ENCODE measurements at places on chromosomes 3 and 15. TPM values are rescaled to one million over a fixed set of nuclear protein-coding genes. Genes with fewer than 3 reads are reported as not detected.

DNA sequence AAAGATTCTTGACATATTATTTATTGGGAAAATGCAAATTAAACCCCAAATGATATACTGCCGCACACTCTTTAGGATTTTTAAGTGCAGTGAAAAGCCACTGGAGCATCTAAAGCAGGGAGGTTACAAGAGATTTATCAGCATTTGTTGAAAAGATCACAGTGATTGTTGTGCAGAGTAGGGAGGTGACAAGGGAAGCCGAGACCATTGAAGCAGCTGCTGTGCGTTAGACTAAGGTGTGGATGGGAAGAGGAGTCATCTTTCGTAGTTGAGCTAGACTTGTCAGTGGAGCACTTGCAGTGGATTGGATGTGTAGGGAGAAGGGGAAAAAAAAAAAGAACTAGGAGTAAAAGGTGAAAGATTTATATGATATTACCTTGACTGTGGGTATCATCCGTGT, 854.6 kb downstream of the NTRK3 start:
- DNase-seq, result no peak

UBP1 gene
- 83.3 TPM for total RNA-seq

GP5 gene
- total RNA-seq, result 0.23 TPM

DPPA2 gene
- total RNA-seq, result 0.64 TPM

DNA sequence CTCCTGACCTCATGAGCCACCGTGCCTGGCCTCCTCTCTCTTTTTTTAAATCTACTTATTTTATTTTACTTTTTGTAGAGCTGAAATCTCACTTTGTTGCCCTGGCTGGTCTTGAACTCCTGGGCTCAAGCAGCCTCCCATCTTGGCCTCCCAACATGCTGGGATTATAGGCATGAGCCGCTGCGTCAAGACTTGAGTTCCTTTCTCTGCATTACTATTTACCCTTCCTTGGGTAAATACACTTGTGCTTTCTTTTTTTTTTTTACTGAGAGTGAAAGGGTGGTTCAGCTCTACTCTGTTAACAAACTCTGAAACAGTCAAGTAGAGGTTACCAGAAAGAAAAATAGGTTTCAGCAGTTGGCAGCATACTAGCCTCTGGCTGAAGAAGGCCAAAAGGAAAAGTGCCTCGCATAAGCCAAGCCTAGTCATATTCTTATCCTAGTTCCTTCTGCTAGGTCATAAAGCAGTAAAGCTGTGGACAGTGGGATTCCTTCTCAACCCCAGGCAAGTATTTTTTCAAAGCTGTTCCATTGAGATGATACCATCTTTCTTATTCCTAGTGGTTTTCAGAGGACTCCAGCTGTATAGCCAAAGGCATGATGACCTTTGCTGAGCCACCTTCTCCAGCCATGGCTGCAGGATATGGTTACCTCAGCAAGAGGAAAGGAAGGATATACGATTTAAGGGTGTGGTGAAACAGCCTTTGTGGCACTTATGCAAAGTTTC, 135.1 kb downstream of the RBPMS2 start:
- no peak for DNase-seq

GRCh38 chr15:61807281-61807929, 252.8 kb downstream of the VPS13C start:
- no peak for DNase-seq

PIK3CA gene
- total RNA-seq, result 26.7 TPM

DNA sequence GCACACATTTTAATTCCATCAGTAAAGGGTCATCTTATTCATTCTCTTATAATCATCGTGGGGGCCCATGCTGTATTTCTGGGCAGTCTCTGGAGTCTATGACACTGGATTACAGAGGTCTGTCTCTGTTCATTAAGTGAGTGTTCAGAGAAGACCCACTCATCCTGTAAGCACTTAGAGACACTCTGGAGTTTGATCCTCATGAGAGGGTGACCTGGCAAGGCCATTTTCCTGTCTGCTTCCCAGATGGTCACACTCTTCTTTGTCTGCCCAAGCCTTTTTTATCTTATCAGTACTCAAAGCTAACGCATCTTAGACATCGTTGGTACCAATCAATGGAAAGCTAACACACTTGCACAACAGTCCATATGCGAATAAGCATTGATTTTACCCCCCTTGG, 333.1 kb downstream of the RORA start:
- no peak for DNase-seq

ERICH6 gene
- total RNA-seq, result 0.31 TPM

GRCh38 chr3:165682734-165683133, 154.5 kb downstream of the BCHE start:
- no peak for DNase-seq

- DNase-seq, result no peak
Measured at GRCh38 chr3:76501315-76501714, 538.6 kb upstream of the ROBO2 start.

GRCh38 chr3:46406443-46406787, 451 bp downstream of the CCR5AS start:
- DNase-seq, result no peak

DNA sequence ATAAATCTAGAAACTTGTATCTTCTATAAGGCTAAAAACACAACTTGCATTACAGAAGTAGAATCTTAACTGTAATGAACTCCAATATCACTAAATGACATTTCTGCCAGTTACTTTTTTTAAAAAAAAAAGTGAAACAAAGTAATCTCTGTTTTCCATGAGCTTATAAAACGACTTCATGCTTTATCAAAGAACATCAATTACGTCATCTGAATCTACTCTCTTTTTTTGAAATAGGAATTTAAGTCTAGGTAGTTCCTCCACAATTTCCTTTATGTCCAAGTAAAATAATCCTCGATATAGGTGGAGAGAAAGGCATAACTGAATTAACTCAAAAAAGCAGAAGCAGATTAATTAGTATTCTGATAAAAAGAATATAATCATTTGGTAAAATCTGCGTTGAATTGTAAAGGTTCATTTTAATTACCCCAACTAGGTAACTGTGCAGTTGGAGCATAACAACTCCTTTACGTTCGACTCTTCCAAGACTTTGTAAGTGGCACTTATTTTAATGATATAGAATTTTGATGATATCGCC, 1.4 kb downstream of the UACA start:
- no peak for DNase-seq

RGMA gene
- 5.7 TPM for total RNA-seq

- DNase-seq, result no peak
Measured at GRCh38 chr3:6180171-6180570, 680.7 kb upstream of the GRM7 start.

GRCh38 chr15:100818927-100819326, 60.7 kb upstream of the ALDH1A3 start:
- no peak for DNase-seq

DUOX2 gene
- 1.2 TPM for total RNA-seq

PFN2 gene
- 102 TPM for total RNA-seq

GRCh38 chr3:119314821-119315220, 20.6 kb downstream of the ARHGAP31 start:
- no peak for DNase-seq

DNA sequence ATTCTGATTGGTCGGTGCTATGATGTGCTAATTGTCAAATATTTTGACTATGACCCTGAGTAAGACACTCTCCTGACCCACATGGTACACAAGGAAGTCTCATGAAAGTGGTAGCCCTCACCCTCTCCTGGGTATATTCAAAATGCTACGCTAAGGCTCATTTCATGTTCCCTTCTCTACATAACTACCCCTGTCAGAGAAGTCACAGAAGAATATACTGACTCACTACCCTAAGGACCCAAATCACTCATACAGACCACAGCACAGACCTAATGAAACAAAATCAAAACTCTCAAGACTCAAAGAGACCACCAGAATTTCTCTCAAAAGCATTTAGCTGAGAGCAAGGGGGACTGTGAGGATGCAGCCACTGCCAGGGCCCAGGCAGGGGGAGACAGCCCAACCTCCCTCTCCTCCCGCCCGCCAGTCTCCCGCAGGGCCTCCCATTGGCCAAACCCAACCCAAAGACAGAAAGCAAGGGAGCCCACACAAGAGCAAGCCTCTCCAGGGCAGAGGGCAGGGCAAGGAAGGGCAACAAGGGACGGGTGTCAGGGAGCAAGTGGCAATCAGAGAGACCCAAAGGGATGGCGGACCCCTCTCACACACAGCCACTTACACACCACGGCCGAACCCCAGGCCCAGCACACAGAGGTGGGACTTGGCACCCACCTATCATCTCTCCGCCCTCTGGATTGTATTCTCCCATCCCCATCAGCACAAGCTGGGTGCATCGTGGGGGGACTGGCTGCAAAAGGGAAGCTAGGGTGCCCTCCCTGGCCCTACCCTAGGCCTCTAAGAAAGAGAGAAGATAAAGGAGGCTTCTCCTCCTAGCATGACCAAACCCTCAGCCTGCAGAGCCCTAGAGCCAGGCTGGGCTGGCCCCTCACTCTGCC, 41.6 kb downstream of the MEGF11 start:
- DNase-seq, result no peak

GRCh38 chr15:68674975-68675374, 96.2 kb downstream of the CORO2B start:
- DNase-seq, result peak; percentile 26

GOLGA6D gene
- total RNA-seq, result 1.2 TPM

DNA sequence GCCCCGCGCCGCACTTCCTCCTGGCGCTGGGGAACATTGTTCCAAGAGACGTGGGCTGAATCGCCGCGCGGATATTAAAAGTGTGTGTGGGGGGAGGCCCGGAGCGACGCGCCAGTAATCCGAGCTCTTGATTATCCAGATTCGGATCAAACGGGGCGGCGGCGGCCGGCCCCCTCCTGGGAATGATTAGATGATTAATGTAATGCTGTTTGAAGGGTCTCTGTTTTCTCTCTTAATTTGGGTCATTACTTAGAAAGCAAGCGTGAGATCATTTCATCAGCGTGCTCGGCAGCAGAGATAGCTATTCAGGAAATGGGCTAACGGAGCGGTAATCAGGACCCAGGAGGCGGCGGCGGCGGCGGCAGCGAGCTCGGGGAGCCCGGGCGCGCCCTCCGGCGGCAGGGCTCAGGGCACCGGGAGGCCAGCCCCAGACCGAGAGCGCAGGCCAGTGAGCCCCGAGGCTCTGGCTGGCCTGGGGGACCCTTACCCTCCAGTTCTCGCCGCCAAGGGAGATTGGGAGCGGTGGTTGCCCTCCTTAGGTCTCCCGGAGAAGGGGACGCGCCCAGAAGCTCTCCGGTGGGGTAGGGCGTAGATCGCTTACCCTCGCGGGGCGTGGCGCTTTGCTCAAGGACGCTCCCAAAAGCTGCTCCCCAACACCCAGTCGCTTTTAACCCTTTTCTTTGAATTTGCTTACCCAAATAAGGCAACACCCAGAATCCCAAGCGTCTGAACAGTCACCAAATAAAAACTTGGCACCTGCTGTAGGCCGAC, 4.5 kb downstream of the FEZF2 start:
- DNase-seq, result peak; percentile 50

GRCh38 chr3:112365636-112366035, 32.7 kb downstream of the CD200 start:
- DNase-seq, result no peak

- DNase-seq, result no peak
Measured at GRCh38 chr15:66672867-66673266, 29.2 kb upstream of the SMAD6 start.

DNA sequence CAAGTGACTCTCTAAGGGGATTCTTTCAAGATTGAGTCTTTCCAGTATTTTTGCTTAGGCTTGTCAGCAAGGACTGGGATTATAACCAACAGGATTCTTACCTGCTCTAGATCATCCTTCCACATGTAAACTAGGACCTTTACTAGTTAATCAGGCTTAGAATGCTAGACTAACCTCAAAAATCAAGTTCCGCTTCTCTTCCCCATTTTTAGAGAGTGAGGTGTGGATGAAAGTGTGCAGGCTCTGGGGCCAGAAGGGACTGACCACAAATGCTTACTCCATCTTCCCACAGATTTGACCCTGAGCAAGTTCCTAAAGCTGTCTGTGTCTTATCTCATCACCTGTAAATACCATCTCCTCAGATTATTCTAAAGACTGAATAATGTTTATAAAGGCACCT, 89.5 kb upstream of the IL12A start:
- DNase-seq, result no peak

GRCh38 chr3:107985496-107985895, 105.3 kb downstream of the CD47 start:
- no peak for DNase-seq

DNA sequence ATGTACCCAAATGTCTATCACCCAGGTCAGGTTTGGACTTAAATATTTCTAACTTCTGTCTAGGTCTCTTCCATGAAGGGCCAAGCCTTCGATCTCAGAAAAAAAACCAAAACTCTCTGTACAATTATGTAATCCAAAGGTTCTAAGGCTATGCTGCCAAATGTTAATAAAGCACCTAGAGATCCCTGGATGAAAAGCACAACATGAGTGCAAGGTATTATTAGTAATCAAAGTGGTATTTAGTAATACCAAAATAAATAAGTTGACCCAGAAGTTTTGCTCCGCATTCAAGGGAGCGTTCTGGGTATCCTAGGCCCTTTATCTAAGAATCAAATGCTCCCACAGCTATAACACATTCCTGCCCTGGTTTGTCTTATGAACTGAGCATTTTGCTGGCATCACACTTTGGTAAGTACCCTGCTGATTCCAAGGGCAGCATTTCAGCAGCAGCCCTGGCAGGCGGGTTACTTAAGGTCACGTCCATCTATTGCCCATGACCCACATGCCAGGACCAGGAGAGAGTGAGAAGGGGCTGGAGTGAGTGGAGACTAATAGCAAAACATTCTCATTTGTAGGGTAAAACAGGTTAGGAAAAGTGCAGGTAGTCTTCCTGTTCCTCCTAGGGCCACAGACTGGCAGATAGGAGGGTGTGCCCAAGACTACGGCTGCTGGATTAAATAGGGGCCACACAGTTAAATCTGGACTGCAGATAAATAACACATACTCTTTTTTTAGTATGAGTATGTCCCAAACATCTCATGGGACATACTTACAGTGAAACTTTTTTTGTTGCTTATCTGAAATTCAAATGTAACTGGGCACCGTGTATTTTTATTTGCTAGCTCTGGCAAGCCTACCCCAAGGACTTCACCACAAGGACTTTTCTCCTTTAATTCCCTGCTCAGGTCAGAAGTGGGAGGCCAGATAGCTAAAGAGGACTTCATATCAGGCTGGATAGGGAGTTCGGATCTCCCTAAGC, 76.0 kb upstream of the SNRK start:
- no peak for DNase-seq

DNA sequence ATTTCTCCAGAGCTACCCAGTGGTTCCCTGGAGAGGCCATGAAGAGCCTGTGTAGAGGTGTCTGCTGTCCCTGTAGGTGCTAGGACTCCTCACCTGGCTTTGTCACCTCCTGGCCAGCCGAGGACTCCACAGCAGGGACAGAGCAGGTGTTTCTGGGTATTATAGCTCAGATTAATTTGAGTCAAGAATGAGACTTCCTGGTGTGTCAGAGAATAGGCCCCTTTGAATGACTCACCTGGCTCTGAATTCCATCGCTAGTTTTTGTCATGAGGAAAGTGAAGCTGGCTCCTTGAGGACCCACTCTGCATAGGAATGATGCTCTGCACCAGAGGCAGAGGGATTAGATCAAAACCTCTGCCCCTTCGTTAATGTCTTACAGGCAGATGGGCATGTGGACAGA, 167.5 kb upstream of the TOPAZ1 start:
- DNase-seq, result no peak

DNA sequence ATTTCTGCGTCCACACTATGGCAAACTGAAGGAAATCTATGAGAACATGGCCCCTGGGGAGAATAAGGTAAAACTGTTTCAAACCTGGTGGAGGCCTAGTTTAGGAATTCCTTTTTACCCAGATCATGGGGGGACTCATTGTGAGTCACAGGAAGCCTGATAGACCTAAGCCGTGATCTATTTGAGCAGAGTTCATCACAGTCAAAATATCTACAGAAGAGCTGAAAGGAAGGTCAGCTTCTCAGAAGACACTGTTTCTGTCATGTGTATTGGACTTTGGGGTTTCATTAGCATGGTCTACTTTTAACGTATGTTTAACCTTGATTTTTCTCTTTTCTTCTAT, 1.3 kb downstream of the PSMD2 start:
- DNase-seq, result no peak

- DNase-seq, result no peak
Measured at GRCh38 chr3:42673082-42673481, 12.3 kb upstream of the KLHL40 start.
